CD4-positive, alpha-beta T cell treated with Interleukin-17A for 1 hour (primary cell): ENCODE measurements at places on chromosomes 5 and 9.

DNA sequence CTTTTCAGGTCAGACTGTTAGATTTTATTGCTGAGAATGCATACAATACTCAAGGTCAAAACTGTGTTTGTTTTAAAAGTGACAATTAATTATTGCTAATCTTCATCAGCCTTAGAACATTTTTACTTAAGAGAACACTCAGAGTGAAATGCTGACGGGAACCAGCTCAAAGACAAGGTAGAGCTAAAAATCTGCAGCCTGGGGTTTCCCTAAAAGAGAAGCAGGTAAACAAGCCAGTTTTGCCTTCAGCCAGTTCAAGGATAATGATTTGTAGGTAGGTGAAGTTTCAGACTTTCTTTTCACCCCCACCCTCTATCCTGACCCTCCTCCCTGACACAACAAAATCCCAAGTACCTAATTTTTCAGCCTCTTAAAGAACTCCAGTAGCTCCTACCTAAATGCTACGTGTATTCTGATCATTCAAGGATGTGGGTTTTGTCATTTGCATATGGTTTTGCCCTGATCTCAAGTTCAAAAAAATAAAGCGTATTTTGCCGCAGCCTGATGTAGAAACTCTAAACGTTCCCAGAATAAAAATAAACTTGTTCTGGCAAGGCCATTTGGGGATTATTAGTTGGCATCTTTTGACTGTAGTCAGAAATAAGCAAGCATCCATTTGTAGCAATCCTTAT lies 407.2 kb downstream of the EFNA5 start:
- peak; percentile 51 for DNase-seq

DNA sequence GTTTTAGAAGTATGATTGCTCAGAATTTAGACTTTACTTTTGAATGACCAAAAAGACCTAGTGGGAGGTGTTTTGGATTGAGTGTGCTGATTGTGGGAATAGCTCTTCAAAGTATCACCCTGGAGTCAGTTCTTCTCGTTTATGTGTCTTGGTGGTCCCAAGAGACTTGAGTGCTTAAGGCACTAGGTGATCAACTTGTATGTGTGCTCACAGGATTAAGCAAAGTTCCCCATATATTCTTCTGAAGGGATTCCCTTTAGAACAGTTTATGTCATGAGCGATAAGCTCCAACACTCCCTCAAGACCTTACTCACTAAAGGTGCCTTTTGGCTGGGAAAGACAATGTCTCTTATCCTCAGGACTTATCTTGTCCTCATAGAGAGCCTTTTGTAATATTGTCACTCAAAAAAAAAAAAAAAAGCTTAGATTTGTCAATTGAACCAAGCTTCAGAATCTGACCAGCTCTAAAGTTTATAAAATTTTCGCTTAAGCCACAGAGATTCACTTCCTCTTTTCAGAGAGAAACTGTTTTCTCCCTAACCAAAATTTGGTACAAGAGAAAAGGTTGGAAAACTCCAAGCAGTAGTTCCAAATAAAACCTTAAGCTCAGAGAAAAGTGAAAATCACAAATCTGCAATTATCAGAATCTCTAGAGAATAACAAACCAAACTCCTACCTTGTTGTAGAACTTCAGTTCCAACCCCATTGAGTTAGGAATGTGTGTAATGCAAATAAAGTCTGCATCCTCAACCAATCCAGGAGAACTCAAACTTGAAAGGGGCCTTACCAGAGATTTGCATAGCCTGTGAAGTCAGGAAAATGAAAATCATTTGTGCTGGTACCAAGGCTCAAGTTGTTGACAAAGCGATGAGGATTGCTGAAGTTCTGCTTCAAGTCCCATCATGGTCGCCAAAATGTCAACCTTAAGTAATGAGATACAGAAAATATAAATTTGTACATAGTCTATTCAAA lies 40.0 kb upstream of the PDZD2 start:
- DNase-seq: no peak

GRCh38 chr9:37752642-37753488 lies 740 bp upstream of the TRMT10B start:
- peak; percentile 20 for DNase-seq

- DNase-seq: peak; percentile 74
Measured at GRCh38 chr9:114371973-114372917, 15.5 kb downstream of the AKNA start.

GRCh38 chr5:124631874-124632550 lies 114.4 kb downstream of the ZNF608 start:
- DNase-seq: no peak

DNA sequence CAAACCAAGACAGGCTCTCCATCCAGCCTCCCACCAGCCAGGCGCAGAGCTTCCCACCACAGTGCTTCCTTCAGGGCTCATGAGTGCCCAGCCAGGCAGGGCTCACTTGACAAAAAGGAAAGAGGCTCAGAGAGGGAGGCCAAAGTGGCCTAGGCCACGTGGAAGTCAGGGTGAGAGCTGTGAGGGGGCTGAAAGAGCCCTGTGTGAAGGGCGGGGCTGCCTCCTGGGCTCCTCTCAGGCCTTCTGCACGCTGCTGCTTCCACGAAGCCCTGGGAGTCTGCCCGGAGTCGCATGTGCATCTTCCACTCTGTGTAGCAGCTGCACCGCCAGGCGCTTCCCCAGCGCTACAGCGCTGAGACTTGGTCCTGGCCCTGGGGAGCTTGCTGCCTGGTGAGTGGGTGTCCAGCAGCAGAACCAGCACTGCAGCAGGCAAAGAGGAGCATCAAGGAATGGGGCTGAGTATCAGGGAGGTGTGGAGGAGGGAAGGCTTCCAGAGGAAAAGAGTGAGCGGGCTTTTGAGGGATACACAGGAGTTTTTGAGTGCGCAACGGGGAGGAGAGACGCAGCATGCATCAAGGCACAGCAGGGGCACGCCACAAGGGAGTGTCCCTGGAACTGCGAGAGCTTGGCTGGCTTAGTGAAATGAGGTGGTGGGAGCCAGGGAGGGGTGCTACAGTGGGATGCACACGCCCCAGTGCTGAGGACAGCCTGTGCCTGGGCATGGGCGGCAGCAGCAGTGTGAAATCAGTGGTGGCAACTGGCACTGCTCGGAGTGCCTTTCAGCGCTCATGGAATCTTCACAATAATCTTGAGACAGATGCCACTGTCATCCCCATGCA lies 178.0 kb downstream of the GAPVD1 start:
- DNase-seq: no peak

DNA sequence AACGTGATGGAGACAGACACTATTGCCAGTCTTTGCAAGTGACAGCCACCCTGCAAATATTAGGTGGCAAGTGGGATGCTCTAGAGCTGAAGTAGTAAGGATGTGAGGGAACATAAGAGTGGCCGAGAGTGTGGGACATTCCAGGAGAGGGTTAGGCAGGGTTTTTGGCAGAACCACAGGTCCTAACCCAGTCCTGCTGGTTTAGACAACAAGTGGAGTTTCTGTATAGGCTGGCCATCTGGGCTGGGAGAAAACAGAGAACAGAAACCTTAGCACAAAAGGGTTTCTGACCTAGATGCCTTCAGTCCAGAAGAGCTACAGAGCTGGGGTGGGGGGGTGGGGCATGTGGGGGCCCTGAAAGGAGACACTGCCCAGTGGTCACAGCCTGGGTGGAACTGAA lies 107.4 kb downstream of the TMEM174 start:
- DNase-seq: no peak
